ENCODE measurements at places on chromosomes 16 and 17.

- no peak for DNase-seq
These were observed 140.8 kb downstream of the PRKCA start for GRCh38 chr17:66443166-66443565.

- DNase-seq = no peak
These were observed 83.3 kb downstream of the C16orf95 start for GRCh38 chr16:87233928-87234327.

DNA sequence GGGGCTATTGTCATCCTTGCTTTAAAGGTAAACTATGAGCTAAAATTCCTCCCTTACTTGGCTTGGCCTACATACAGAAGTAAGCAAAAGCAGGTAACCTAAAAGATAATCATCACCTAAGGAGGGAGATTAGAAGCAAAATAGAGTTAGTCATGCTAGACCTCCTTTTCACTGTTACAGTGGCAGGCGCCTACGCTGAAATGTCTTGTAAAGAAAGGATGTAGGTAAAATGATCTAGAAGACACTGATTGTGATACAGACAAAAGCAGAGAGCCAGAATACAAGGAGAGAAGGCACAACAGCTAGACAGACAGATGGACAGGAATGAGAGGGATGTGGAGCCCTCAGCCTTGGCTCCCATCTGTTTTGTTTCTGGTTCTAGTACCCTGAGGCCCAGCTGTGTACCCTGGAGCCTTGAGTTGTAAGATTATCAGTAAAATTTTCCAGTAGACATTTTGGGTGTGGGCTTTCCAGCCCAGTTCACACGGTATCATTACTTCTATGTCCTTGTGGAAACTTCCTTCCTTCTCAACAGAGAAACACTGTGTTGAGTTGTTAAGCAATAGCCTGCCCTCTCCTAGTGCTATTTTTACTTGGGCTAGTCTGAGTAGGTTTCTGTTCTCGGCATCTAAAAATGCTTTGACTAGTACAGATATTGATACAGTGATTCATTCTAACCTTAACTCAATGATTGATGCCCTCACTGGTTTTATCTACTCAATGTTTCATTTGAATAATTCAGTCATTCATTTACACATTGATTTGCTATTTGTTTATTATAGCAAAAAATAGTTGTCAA, 7.7 kb upstream of the C16orf78 start:
- no peak for DNase-seq

- no peak for DNase-seq
These were observed 583.4 kb upstream of the PSMD7 start for GRCh38 chr16:73713251-73713650.

DNA sequence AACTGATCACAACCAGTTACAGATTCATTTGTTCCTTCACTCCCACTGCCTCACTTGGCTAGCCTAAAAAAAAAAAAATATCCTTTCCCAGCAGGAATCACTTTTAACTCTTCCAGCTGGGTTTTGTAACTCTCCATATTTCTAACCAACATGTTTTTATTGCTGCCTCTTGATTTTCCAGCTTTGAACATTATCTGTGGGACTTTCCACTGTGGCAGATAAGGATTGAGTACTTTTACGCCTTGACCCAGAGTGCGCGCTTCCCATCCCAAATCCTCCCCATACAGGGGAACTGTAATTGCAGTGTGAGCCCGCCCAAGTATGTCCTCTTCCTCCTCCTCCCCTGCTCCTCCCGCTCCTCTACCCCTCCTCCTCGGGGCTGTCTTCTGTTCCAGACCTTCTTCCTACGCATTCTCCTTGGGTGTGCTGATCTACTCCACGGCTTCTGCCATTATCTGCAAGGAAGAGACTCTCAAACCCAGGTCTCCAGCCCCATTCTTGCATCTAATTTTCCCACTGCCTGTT, 43.4 kb downstream of the CYB5D2 start:
- no peak for DNase-seq

GRCh38 chr17:64975318-64976087, 56.2 kb upstream of the LRRC37A3 start:
- DNase-seq = peak; percentile 57

DNA sequence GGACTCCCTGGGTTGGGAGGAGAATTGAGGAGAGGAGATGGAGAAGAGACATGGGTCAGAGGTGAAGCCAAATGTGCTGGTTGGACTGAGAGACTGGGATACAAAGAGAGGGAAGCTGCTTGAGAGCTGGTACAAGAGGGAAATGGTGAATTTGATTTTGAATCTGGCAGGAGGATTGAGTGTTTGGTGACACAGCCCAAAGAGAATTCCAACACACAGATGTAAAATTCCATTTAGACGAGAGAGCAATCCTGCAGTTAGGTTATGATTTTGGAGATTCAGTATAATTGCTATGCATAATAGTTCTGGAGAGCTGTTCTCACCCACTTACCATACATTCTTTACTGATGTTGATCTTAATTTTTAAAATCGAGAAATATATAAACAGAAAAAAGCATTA, 57.7 kb downstream of the HSD17B2 start:
- DNase-seq = no peak

- DNase-seq = no peak
These were observed 90.1 kb upstream of the GSE1 start for GRCh38 chr16:85522842-85523601.

DNA sequence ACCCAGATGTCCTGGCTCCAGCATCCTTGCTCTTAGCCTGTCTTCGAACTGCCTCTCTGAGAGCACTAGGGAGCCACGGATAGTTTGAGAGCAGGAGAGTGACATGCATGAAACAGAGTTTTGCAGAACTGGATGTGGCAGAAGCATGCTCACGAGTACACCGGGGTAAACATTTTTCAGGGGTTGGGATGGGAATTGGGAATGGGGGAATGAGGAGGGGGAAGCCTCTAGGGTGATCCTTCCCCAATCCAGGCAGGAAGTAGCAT, 34.2 kb upstream of the CIBAR2 start:
- DNase-seq = no peak

GRCh38 chr17:66963909-66964771, at the start of gene CACNG4:
Gene CACNG4 (plus strand): TSS chr17:66964707. CDS start chr17:66964912, 205 bp downstream.
- no peak for DNase-seq

GRCh38 chr17:80091376-80091775, 10.0 kb upstream of the GAA start:
- DNase-seq = no peak

DNA sequence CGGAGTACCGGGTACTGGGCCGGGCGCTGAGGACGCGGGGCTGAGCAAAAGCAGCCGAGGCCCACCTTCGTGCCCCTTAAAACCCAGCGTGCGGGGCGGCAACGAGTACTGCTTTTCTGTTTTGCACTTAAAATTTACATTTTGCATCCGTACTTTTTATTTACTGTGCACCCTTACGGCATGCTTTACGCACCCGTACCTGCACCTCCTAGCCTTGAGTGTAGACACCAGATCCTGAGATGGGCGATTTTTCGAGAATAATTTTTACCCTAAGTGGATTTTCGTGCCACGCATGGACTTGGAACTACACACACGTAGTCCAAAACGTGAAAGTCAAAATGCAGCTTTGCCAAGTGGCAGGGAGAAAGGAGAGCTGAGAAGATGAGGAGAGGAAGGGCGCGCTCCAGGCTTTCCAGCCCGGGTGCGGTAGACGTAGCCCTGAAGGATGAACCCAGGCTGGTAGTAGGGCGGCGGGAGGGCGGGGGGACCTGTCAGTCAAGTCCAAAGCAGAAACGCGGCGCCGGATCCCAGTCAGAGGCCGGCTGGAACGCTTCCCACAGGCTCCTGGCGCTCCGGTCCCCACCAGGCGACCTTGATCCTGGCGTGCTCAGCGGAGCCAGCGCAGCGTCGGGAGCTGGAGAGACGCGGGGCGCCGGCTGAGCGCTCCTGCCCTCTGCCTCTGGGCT, 1.2 kb upstream of the CBLN1 start:
- no peak for DNase-seq

- DNase-seq = no peak
These were observed 2.7 kb downstream of the KRT36 start for GRCh38 chr17:41486809-41487530.

DNA sequence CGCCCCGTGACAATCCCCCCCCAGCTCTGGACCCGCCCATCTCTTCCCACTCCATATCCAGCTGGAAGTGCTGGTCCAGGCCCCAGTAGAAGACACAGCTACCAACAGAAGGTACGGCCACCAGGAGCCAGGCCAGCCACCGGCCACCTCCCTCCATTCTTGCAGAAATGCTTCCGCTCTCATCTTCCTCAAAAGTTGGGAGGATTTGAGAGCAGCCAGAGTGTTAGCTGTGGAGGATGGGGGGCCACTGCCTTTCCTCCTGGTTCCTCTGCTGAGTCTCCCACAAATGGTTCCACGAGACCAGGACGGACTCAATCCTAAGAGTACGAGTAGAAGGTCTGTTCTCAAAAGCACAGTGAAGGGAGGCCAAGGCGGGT, 78.3 kb downstream of the GAS7 start:
- DNase-seq = no peak

- no peak for DNase-seq
These were observed 18.3 kb downstream of the TPSG1 start for GRCh38 chr16:1206786-1207185.

GRCh38 chr17:55300479-55301290, 35.9 kb downstream of the HLF start:
- no peak for DNase-seq

GRCh38 chr17:28940142-28940541, 11.2 kb downstream of the PHF12 start:
- no peak for DNase-seq

- no peak for DNase-seq
These were observed 40.4 kb downstream of the ZNF778 start for GRCh38 chr16:89257757-89258465.

GRCh38 chr16:10120953-10121352, 61.3 kb downstream of the GRIN2A start:
- DNase-seq = no peak

DNA sequence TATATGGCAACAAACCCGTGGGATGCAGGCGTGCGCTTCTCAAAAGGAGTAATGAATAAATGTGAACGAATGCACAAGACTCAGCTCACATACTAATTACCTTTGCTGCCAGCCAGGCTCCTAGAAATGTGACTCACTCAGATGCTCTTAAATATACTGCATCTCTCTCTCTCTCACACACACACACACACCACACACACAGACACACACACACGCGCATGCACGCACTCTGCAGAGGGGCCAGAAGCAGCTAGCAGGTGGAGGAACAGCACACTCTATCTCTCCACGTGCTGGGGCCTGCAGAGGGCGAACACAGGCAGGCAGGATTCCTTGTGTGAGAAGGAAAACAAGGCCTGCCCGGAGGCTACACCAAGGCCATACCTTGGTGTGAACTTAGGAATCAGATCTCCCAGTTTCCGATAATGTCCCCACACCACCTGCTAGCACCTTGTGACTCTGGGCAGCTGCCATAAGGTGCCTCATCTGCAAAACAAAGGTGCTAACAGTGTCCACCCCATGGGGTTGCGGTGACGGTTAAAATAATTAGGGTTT, 5.3 kb downstream of the GPRC5B start:
- DNase-seq = no peak

DNA sequence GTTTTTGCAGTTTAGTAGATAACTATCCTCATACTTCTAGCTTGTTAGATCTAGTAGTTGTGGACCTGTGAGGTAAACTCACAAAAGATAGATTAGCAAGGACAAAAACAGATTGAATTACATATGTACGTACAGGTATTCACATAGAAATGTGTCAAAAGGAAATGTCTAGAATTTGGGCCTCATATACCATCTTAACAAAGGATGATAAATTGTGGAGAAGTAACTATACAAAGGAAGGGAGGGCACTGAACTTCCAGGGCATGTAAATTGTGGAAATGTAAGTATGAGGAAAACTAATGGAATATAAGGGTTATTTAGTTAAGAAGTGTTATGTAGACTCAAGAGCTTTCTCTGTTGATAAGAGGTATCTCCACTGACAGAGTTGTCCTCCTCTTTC, 477.3 kb downstream of the KCNJ2 start:
- no peak for DNase-seq

GRCh38 chr16:66881014-66881417, 701 bp downstream of the PDP2 start:
- DNase-seq = no peak

GRCh38 chr17:43369986-43370385, 28.8 kb upstream of the ARL4D start:
- DNase-seq = no peak

DNA sequence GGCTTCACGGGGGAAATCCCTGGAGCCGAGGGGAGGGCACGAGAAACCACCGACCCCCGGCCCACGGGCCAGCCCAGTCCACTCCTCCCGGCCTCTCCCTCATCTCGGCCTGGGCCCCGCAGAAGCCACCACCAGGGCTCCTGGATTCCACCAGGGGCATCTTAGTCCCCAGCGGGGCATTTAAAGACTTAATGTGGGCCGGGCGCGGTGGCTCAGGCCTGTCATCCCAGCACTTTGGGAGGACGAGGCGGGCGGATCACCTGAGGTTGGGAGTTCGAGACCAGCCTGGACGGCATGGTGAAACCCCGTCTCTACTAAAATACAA, 24.1 kb upstream of the ABR start:
- no peak for DNase-seq

DNA sequence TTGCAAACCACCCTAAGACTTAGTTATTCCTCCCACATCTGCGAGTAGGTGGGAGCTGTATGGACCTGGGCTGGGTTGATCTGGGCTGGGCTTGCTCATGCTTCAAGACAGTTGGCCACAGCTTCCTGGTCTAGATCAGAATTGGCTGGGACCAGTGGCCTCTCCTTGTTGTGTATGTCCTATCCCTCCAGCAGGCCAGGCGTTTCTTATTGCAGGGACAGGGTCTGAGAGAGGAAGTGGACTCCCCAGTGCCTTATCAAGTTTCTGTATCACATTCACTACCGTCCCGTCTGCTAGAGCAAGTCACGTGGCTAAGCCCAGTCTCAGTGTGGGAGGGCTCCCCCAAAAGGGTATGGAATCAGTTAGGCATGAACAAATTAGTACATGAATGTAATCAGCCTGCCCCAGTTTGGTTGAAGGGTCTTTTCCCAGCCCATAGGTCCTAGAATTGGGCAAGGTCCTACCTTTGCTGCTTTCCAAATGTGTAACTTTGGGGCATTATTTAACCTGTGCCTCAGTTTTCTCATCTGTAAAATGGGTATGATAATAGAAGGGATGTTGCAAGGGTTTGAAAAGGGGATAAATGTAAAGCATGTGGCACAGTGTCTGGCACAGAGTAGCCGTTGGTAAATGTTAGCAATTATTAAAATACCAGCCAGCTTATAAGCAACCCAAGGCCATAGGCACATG, 36.0 kb downstream of the NKD1 start:
- DNase-seq = no peak

- no peak for DNase-seq
These were observed 191.6 kb downstream of the CPPED1 start for GRCh38 chr16:12611916-12612597.

- DNase-seq = no peak
These were observed 13.8 kb downstream of the CNGB1 start for GRCh38 chr16:57956924-57957672.

GRCh38 chr16:11660565-11660964, 7.7 kb upstream of the SNN start:
- DNase-seq = no peak

DNA sequence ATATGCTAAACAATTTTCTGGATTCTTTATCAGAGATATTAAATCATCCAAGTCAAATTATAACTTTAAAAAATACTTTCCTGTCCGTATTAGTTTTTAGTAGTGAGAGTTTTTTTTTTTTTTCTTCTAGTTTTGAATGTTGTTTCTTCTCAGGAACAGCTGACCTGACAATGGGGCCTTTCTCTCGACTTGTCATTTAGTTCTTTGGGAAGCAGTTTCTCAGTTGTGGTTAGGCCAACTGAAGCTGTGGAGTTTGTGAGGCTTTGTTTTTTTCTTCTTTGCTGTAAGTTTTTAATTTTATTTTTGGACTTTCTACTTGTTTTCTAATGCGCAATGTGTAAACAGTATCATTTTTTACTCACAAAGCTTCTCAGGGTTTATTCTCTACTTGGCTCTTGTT, 140.8 kb downstream of the FTO start:
- DNase-seq = no peak

- no peak for DNase-seq
These were observed 11.7 kb upstream of the CNTNAP4 start for GRCh38 chr16:76265434-76266045.
